Neural crest cell (in vitro differentiated cells): ENCODE measurements at places on chromosomes 4 and X.

GRCh38 chrX:44871931-44872820 is 812 bp upstream of the KDM6A start:
- no peak for DNase-seq

DNA sequence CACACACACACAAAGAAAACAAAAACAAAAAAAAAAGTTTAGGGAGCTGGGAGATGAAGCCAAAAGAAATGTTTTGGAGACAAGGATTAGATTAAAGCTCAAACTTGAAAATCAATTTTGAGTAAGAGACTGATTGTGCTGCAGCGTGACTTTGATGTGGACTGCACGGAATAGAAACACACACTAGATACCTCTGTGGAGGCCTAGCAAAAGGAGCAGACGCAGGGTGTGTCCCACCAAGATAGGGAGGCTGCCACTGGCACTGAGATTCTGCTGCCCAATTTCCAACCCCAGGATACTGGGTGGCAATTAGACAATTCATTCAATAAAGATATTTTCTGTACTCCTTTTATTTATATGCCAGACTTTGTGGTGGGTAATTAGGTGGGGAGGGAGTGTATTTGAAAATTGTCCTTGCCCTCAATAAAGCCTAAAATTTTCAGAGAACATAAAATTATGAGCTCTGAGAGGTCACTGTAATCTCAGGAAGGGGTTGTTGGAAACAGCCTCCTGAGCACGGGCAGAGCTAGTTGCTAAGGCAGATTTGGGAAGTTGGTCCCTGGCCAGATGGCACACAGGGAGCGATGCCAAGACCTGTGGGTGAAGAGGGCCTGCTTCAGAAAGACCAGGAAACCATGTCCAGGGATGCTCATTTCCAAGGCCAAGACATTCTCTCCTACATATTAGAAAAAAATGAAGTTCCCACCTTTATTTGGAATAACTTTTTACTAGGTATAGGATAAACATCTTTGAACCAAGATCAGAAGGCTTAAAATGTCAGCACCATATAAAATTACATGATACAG is 1.9 kb upstream of the PPP3CA start:
- DNase-seq = no peak

GRCh38 chrX:10972706-10973105 is 138.4 kb upstream of the HCCS start:
- no peak for DNase-seq

- no peak for DNase-seq
Observed at GRCh38 chrX:118528071-118528737, 32.6 kb downstream of the DOCK11 start.
